ENCODE measurements at places on chromosomes 5 and 9.

DNA sequence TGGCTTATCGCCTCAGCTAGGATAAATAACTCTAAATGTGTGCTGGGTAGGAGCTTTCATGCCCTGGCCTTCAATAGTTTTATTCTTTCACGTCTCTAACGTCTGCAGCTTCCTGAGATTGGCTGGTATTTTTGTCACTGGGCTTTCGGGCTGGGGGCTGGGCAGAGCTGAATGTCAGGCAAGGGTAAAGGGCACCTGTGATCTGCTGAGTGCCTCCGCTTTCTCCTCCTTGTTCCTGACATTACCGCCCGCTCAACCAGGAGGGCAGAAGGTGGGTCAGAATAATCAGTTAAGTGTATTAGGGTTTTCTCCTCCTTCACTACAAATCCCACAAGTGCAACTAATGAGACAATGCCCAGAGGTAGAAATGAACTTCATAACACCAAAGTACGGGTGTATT lies 216.6 kb downstream of the TSSK1B start:
- no peak for DNase-seq

GRCh38 chr5:173592050-173592669 lies 24.3 kb downstream of the BOD1 start:
- DNase-seq, result peak; percentile 14

- no peak for DNase-seq
These were observed 661.1 kb downstream of the PTPRD start for GRCh38 chr9:9951556-9952160.

DNA sequence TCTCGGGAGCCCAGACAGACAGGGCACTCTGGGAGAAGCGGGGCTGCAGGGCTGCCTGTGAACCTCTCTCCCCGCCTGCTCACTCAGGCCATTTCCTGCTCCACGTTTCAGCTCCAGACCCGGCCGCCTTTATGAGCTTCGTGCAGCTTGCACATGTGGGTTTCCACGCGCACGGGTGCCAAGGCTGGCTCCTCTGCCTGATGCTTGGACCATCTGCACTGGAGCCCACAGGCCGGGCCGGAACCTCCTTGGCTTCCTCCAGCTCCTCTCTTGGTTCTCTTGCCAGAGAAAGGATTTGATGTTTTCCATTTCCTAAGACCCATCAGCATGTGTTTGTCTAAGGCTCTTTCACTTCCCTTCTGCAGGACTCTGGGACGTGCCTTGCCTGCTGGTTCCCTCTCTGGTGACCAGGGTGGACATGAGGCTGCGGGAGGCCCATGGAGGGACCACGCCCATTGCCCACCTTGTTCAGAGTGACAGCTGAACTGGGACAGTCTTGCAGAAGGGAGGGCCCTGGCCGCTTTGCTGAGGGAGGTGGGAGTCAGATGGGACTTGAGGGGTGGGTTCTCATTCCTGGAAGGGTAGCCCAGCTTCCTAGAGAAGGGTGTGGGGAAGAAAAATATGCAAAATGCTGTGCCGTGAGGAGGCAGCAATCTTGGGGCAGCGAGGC lies 23.3 kb upstream of the COL5A1 start:
- no peak for DNase-seq
